ENCODE measurements at places on chromosomes 1 and 21.
A peak's percentile ranks its signal among the peaks of the same experiment; 100 is the strongest.

DNA sequence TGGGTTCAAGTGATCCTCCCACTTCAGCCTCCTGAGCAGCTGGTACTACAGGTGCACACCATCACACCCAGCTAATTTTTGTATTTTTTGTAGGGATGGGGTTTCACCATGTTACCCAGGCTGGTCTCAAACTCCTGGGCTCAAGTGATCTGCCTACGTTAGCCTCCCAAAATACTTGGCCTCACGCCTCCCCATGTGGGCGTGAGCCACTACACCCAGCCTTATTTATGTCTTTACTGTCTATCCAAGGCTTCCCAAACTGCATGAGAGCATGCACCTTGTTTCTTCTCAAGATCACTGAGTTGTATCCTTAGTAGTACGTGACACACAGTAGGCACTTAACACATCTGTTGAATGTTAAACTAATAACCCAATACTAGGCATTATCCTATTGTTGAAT lies 14.2 kb downstream of the WASF2 start:
- DNase-seq = no peak

DNA sequence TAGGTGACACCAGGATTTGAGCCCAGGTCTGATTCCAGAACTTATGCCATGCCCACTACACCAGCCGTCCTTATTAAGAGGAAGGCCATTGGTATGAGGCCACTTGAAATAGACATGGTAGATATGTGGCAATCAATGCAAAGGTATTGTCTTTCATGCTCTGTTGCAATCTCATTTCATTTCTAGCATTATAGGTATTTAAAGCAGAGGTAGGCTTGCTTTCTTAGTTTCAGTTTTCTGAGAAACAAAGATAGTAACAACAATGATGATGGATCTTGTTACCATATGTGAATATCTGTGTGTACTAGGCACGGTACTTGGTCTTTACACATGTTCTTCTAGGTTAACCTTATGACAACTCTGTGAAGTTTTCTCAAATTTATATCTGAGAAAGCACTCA lies 113.1 kb downstream of the FGGY start:
- no peak for DNase-seq

DNA sequence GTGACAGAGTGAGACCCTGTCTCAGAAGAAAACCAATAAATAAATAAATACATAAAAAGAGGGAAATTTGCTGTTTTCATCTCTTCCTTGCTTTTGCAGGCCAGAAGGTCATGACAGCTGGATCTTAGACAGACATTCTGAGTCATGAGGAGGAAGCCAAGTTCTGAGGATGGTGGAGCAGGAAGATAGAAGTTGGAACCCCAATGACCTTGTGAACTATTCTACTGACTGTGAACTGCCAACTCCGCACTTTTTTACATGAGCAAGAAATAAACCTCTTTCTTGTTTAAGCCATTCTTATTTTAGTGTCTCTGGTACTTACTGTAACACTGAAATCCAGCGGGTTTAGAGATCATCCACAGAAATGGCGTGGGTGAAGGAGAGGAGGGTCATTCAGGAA lies 8.5 kb downstream of the CD84 start:
- no peak for DNase-seq

GRCh38 chr1:199687321-199687720 lies 340.2 kb upstream of the NR5A2 start:
- DNase-seq = no peak

- no peak for DNase-seq
Measured at GRCh38 chr1:228744356-228744755, 9.1 kb downstream of the RHOU start.

- no peak for DNase-seq
Measured at GRCh38 chr1:208741296-208741695, 497.1 kb upstream of the PLXNA2 start.

- no peak for DNase-seq
Measured at GRCh38 chr1:3402258-3403010, 52.0 kb upstream of the ARHGEF16 start.

DNA sequence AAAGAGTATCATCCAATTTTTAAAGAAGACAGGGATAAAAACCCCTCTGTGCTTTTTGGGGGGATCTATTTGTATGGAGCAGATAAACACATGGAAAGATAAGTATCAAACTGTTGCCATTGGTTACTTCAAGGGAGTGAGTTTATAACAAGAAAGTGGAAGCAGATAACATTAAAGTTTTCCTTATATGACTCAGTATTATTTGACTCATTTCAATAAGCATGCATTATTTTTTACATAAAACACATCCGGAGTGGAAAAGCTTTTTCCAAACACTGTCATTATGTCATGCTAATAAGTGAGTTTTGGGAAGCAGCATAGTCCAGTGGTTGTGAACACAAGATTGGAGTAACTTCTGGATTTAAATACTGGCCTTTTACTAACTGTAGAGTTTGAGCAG lies 452.2 kb downstream of the LTN1 start:
- no peak for DNase-seq

GRCh38 chr1:183871142-183871541 lies 66.2 kb downstream of the RGL1 start:
- no peak for DNase-seq

- peak; percentile 78 for DNase-seq
Measured at GRCh38 chr1:202625416-202626360, 84.6 kb downstream of the SYT2 start.

DNA sequence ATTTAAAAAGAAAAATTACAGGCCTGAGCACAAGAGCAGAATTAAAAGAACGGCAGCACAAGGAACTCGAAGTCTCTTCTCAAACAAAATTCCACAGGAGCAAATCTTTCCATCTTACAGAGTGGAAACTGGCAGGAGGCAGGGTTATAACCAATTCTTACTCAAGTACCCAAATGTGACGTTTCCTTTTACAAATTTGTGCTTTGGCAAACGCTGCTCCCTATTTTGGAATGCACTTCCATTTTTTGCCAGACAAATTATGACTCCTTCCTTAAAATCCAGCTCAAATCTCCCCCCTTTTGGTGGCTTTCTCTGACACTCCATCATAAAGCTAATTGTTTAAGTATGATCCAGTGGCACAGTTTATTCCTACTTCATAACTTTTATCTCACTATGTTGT lies 7.8 kb downstream of the ERI3 start:
- no peak for DNase-seq

GRCh38 chr1:64654519-64655341 lies 90.1 kb upstream of the RAVER2 start:
- DNase-seq = no peak

- DNase-seq = no peak
Measured at GRCh38 chr1:30818568-30819243, 61.1 kb upstream of the LAPTM5 start.

DNA sequence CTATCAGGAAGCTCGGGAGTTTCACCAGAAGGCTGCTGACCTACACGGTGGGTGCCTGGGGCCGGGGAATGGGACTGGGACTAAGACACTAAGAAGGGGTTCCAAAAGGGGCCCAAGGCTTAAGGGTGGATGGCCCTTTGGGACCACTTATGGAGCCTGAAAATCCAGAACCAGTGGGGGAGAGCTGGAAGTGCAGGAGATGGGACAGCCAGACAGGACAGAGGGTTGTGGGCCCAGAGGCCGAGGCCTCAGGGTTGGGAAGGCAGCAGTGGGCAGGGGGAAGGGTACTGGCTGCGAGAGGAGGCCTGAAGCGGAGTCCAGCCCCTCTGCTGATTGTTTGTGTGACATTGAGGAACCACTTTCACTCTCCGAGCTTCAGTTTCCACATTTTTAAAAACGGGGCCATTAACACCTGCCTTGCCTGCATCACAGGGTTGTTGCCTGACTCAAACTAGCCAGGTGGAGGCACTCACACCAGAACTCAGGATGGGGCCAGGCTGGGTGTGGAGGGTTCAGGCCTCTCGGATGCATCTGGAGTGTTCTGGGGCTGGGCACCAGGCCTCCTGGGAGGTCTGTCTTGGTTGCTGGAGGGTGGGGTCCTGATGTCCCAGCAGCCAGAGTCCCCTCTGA lies 3.0 kb downstream of the TTC24 start:
- no peak for DNase-seq

- DNase-seq = no peak
Measured at GRCh38 chr1:44225761-44226160, 12.5 kb downstream of the DMAP1 start.

DNA sequence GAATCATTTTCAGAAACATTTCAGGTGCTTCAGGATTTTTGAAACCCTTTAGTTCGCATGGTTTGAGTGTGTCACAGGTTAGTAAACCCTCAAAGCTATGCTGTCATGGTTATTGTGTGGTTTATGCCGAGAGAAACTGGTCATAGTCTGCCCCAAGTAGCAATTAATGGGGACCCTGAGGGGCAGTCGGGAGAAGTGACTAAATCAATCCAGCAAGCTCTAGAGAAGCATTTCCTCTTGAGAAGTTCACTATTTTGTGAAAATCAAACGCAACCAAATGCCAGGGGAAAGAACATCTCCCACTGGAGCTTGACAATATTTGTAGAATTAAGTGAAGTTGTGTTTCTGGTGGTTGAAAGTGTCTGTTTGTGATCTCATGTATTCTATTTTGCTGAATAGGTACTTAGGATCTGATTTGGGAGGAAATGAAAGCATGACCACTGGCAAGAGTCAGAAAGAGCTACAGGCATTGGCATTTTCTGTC lies 63.0 kb upstream of the BACH1 start:
- no peak for DNase-seq

- DNase-seq = peak; percentile 36
Measured at GRCh38 chr1:197356723-197357533, 88.9 kb downstream of the CRB1 start.

- peak; percentile 55 for DNase-seq
Measured at GRCh38 chr21:25640202-25640942, 1.3 kb downstream of the JAM2 start.

- DNase-seq = no peak
Measured at GRCh38 chr1:29856340-29857114, 620.2 kb downstream of the PTPRU start.

DNA sequence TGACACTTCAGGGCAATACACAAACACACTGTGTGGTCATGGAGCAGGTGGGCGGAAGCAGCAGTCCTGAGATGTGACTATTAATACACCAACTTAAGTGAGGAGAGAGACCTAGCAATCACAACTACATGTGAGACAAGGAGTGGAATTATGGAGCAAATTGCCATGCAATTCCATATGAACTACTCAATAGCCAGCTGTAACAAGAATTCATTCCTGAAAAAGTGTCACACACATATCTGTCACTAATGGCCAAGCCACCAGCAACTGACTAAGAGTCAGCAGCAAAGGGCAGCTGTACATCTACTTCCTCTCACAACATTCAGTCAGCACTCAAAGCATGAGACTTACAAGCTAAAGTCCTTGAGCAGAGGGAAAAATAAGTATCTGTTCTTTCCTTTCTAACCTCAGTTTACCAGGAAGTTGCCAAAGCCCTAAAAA lies 46.2 kb downstream of the GPR3 start:
- no peak for DNase-seq
